ENCODE measurements at places on chromosomes 2 and 18. TPM values are rescaled to one million over a fixed set of nuclear protein-coding genes. Genes with fewer than 3 reads are reported as not detected.

DNAH6 gene
- total RNA-seq, result 3.4 TPM

C2orf15 gene
- 2.5 TPM for total RNA-seq

HNMT gene
- 34.2 TPM for total RNA-seq

LCT gene
- not detected for total RNA-seq

ZNF532 gene
- total RNA-seq, result 184 TPM

IL1F10 gene
- not detected for total RNA-seq

FSHR gene
- not detected for total RNA-seq

VAPA gene
- 99.6 TPM for total RNA-seq

DYNC2LI1 gene
- total RNA-seq, result 32.7 TPM

RNF149 gene
- total RNA-seq, result 33.9 TPM

LAMA3 gene
- 2.5 TPM for total RNA-seq

ABCG5 gene
- not detected for total RNA-seq

REG3A gene
- not detected for total RNA-seq

Measured in temporal lobe (tissue), 4 donors.